ENCODE measurements at places on chromosomes 6 and 20.
A peak's percentile ranks its signal among the peaks of the same experiment; 100 is the strongest.

- DNase-seq = peak; percentile 14
These were observed 138.1 kb upstream of the MARCKS start for GRCh38 chr6:113719064-113719463.

GRCh38 chr6:167437888-167438484 is 113.1 kb downstream of the TTLL2 start:
- DNase-seq = no peak

DNA sequence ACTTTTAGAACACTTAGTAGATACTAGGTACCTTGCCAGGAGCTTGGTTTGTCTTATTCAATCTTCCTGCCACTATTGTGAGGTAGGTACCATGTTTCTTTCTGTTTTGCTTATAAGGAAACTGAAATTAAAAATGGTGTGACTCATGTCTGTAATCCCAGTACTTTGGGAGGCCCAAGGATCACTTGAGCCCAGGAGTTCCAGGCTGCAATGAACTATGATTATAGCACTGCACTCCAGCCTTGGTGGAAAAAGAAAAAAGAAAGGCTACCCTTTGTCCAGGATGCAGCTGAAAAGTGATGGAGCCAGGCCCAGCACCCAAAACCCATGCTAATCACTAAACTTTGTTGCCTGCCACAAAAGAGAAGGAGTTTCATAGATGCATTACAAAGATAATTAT is 34.1 kb upstream of the LAMA4 start:
- DNase-seq = no peak

- no peak for DNase-seq
These were observed 57.3 kb downstream of the PHACTR3 start for GRCh38 chr20:59661621-59662020.

GRCh38 chr6:98574984-98575383 is 259.4 kb upstream of the POU3F2 start:
- DNase-seq = peak; percentile 9

GRCh38 chr6:125865015-125865414 is 74.3 kb downstream of the NCOA7 start:
- DNase-seq = no peak

- DNase-seq = no peak
These were observed 606.0 kb downstream of the DHX35 start for GRCh38 chr20:39568109-39568508.

- DNase-seq = no peak
These were observed 423.2 kb downstream of the PREX1 start for GRCh38 chr20:48404598-48404997.

DNA sequence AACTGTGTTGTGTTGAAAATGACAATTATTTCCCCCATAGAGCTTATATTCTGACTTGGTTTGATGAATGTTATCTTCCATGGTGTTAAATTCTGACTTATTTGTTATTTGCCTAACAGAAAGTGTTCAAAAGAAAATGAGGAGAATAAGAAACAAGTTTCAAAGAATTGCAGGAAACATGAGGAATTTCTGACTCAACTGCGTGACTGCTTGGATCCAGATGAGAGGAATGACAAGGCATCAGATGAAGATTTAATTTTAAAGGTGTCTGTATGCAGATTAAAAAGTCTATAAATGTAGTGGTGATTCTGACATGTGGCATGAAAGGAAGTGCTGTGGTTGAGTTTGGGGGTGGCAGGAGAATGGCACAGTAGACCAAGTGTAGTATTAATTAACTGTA is 50.6 kb downstream of the CCDC170 start:
- DNase-seq = no peak

DNA sequence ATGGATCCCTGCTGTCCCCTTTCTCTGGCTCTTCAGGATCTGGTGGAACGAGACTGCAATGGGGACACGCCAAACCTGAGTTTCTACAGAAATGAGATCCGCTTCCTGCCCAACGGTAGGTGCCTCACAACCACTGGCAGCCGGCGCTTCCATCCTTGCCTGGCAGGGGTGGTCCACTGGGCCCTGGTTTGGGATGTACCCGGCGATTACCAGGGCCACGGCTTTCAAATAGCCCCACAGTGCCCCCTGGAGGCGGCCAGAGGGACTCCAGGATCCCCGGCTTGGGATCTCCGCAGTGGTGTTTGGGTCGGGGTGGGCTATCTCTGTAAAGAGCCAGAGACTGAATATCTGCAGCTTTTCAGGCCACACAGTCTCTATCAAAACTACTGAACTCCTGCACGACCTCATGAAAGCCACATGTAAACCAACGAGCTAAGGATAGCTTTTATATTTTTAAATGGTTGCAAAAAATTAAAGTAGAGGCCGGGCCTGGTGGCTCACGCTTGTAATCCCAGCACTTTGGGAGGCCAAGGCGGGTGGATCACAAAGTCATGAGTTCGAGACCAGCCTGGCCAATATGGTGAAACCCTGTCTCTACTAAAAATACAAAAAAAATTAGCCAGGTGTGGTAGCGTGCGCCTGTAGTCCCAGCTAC is 3.7 kb downstream of the OGFR start:
- DNase-seq = peak; percentile 86

DNA sequence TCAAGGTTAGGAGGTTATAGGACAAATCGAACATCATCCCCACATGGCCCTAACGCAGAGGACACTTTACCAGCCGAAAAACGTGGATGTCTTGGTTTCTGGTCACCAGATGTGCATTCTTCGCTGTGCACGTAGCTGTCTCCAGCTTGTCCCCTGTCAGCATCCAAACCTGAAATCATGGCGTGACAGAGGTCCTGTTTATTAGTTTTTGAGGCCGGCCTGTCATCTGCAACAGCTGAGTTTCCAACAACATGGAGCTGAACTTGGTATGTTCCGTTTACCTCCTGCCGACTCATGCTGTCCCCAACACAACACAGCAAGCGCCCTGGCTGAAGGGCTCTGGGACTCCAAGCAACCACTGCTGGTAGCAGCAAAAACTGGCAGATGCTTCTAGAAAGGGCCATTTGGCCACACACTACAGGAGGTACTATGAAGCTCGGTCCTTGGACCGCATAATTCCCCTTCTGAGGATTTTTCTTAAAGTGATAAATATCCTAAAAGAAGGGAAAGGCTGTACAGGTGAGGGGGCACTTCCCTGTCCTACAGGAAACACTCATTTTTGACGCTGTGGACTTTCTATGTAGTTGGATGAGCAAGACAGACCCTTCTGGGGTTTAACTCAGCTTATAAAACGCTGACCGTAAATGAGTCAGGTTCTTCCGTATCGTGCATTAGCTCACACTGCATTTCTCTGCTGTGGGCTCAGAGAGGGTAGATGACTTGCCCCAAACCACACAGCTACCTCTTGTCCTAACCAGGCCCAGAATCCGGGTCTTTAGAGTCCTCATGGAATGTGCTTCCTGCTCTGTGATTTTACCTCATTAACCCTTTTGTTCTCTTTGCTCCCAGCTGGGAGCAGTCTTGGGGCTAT is 79.7 kb upstream of the NFATC2 start:
- no peak for DNase-seq

DNA sequence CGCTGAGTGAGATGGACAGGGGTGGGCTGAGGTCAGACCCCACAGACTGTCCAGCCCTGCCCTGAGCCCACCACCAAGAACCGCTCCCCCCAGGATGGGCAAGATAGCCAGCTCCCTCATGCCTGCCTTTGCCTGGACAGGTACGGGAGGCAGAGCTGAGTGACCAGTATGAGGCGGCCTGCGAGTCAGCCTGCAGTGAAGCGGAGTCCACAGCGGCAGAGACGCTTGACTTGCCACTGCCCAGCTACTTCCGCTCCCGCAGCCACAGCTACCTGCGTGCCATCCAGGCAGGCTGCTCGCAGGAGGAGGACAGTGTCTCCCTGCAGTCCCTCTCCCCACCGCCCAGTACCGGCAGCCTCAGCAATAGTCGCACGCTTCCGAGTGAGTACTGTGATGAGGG is 94.8 kb upstream of the MYL9 start:
- no peak for DNase-seq

DNA sequence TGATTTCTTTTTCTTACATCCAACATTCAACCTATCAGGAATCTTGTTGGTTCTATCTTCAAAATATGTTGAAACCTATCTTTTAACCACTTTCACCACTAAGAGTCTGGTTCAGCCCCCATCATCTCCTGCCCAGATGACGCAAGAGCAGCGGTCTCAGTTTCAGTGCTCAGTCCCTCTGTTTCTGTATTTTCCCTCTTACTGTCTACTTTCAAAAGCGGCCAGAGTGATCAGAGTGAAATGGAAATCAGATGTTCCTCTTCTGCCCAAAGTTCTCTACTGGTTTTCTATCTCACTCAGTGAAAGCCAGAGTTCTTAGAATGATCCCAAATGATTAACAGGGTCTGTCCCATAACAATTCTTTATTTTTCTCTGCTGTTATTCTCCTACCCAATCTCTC is 147.9 kb upstream of the PDE7B start:
- peak; percentile 17 for DNase-seq

GRCh38 chr20:48419173-48419572 is 408.6 kb downstream of the PREX1 start:
- DNase-seq = no peak

DNA sequence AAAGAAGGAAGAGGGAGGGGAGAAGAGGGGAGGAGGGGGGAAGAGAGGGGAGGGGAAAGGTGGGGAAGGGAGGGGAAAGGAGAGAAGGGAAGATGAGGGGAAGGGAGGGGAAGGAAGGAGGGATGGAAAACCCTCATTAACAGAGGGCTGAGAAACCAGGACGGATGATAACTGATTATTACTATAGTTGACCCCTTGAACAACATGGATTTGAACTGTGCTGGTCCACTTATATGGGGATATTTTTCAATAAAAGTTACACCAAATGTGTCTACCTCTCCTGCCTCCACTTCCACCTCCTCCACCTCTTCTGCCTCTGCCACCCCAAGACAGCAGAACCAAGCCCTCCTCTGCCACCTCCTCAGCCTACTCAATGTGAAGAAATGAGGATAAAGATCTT is 184.1 kb upstream of the ARID1B start:
- DNase-seq = no peak

- DNase-seq = no peak
These were observed 5.1 kb upstream of the C20orf141 start for GRCh38 chr20:2809690-2810089.
